Stimulated activated CD8-positive, alpha-beta memory T cell treated with anti-CD3 and anti-CD28 coated beads, Interleukin-4, amount 100 ng/mL, for 4 hours (primary cell): ENCODE measurements at places on chromosomes 3 and 15.

GRCh38 chr3:149131589-149131988 lies 2.2 kb downstream of the HPS3 start:
- no peak for DNase-seq

DNA sequence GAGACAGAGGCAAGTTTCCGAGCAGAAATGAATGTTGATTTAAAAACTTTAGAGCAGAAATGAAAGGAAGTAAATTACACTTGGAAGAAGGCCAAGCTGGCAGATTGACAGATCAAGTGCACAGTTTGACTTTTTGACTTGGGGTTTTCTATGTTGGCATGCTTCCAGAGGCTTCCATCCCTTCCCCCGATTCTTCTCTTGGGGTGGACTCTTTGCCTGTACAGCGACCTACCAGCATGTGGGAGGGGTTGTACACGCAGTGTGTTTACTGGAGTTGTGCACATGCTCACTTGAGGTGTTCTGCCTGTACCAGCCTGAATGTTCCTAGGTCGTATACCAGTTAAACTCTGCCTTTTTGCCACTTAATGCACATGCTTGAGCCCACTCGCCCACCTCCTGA lies 701.5 kb upstream of the GBE1 start:
- no peak for DNase-seq

DNA sequence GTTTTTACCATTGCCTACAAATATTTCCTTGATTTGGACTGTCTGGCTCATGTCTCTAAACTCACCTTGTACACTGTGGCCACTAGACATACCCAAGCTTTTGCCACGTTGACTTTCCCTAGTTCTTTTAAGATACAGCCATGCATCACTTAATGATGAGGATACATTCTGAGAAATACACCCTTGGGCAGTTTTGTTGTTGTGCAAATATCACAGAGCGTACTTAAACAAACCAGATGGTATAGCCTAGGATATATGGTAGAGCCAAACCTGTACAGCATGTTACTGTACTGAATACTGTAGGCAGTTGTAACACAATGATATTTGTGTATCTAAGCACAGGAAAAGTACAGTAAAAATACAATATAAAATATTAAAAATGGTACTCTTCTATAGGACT lies 5.5 kb downstream of the ARHGEF26 start:
- no peak for DNase-seq

- DNase-seq = no peak
Measured at GRCh38 chr15:92882697-92883162, 17.4 kb upstream of the CHD2 start.

GRCh38 chr3:111252779-111253178 lies 181.2 kb downstream of the NECTIN3 start:
- no peak for DNase-seq

- DNase-seq = no peak
Measured at GRCh38 chr3:88003115-88003755, 55.6 kb downstream of the CGGBP1 start.

- DNase-seq = no peak
Measured at GRCh38 chr15:78162038-78162437, 12.9 kb downstream of the IDH3A start.

- DNase-seq = no peak
Measured at GRCh38 chr3:20064387-20064786, 24.1 kb downstream of the KAT2B start.

DNA sequence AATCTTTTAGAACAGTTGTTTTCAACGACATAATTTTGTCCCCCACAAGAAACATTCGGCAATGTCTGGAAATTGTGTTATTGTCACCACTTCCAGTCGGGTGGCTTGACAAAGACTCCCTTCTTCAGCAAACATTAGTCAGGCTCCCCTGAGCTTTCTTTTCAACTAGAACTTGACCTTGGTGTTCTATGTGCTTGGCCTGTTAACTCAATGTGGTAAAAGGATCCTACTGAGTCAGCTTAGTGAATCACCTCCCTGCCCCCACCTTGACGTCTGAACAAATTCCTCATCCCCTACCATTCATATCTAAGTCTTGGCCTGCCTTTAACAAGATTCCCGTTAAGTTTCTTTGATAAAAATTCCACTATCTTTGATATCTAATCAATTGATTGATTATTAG lies 465.0 kb upstream of the ROBO1 start:
- DNase-seq = no peak

GRCh38 chr3:57815036-57815435 lies 58.9 kb downstream of the SLMAP start:
- peak; percentile 13 for DNase-seq

DNA sequence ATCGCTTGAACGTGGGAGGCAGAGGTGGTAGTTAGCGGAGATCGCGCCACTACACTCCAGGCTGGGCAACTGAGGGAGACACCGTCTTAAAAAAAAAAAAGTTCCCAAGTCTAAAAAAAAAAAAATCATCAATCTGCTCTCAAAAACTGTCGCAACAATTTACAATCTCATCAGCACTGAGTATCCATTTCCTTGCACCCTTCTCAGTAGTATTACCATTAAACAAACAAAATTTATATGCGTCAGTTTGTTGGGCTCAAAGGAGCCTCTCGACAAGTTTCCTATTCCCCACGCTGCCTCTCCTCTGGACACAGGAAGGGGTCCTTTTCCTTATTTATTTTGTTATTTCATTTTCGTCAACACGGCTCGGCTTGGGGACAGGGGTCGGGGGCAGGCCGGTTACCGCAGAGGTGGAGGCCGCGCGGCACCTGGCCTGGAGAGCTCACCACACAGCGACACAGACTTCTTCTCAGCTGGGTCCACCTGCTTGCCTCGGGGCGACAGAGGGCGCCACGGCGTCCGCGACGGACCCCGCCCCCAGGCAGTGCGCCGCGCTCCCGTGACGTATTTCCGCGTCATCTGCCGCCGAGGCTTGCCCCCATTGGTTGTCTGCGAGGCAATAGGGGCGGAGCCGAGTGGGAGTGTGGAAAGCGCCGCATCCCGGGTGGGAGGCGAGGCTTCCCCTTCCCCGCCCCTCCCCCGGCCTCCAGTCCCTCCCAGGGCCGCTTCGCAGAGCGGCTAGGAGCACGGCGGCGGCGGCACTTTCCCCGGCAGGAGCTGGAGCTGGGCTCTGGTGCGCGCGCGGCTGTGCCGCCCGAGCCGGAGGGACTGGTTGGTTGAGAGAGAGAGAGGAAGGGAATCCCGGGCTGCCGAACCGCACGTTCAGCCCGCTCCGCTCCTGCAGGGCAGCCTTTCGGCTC lies at the start of gene MAP2K1:
TSS of gene MAP2K1 (plus strand) at position 709 of the 920 bp plus-strand sequence. CDS start 436 bp downstream, outside the sequence.
- peak; percentile 96 for DNase-seq

- no peak for DNase-seq
Measured at GRCh38 chr3:57112206-57112605, 51.7 kb downstream of the SPATA12 start.
